ENCODE measurements at places on chromosomes 1 and 21.

DNA sequence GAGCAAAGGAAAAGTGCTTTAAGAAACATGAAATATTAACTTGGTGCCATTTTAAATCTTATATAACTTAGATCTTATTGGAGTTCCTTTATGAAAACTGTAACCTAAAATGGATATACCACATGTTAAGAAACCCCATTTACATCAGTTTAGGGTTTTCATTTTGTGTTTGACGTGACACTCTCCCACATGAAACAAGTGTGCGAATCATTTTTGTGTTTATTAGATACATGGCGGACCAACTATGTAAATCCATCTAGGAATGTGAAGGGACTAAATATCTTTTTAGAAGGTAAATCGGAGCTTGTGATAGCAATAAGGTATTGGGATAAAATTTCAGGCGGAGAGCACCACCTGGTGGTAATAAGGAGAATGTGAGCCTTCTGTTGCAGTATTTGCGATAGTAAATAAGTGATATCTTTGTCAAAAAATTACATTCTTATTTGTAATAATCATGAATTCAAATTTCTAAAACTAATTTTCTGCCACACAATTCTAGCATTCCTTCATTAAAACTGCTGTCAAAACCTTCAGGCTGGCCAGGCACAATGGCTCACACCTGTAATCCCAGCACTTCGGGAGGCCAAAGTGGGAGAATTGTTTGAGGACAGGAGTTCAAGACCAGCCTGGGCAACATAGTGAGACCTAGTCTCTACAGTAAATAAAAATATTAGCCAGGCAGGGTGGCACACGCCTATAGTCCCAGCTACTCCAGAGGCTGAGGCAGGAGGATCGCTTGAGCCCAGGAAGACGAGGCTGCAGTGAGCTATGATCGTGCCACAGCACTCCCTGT lies 31.3 kb downstream of the SMAP2 start:
- peak; percentile 31 for DNase-seq

GRCh38 chr1:63693944-63694571 lies 79.8 kb upstream of the ROR1 start:
- no peak for DNase-seq

DNA sequence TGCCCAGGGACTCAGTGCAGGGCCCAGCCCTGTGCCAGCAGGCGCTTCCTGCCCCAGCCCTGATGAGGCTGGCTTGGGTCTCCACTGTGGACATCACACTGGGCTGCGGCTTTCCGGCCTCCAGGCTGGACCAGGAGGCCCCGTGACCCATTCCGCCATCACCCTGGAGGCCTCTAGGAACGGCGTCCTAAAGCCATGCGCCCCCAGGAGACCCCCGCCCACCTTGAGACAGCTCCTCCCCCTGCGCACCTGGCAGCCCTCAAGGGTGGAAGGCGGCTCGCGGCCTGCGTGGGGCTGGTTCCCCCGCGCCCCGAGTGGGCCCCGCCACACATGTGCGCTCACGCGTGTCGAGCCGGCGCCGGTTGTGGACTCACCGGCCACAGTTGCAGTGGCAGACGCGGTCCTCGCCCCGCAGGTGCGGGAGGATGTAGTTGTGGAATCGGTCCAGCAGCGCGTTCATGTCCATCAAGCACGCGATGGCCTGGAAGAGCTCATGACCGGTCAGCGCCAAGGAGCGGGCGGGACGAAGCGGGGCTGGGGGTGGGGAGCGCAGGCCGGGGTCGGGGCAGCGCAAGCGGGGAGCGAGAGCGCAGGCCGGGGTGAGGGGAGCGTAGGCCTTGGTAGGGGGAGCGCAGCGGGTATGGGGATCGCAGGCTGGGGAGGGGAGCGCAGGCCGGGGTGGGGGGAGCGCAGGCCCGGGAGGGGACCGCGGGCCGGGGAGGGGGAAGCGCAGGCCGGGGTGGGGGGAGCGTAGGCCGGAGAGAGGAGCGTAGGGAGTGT lies 924 bp downstream of the TMEM240 start:
- peak; percentile 41 for DNase-seq

DNA sequence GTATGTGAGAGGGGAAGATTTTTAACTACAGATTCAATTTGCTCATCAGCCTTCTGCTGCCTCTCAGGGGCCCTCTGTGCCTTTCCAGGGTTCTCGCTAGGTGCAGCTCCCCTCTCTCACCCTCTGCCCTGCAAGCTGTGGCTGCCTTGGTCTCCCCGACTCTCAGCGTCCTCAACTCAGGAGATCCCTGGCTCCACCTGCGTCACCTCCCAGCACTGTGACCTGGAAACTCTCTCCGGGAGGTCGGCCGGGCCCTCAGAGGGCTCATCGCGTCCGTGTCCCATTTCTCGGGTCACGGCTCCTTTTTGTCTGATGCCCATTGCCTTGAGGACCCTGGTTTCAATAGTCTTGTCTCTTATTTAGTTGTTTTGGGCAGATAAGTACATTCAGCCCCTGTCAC lies 63.5 kb upstream of the ADARB1 start:
- DNase-seq, result no peak

DNA sequence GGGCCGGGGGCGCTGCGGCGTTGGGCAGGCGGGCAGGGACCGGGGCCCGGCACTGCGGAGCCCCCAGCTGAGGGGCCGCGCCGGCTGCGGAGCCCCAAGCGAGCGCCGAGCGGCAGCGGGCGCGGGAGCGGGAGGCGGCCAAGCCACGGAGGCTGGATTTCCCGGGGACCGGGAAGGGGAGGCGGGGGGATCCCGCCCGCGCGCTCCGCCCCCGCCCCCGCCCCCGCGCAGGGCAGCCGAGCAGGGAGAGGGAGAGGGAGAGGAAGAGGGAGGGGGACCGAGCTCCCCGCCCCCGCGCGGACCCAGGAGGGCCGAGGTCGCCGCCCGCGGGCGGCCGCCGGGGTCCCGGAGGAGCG lies at the start of gene DLGAP3:
TSS of gene DLGAP3 (minus strand) at position 154 of the 356 bp plus-strand sequence. CDS start 24,267 bp downstream, outside the sequence.
- DNase-seq, result peak; percentile 64

- no peak for DNase-seq
Observed at GRCh38 chr1:206586501-206587445, 25.5 kb downstream of the EIF2D start.

- DNase-seq, result no peak
Observed at GRCh38 chr21:42041246-42041645, 29.9 kb upstream of the UMODL1 start.

DNA sequence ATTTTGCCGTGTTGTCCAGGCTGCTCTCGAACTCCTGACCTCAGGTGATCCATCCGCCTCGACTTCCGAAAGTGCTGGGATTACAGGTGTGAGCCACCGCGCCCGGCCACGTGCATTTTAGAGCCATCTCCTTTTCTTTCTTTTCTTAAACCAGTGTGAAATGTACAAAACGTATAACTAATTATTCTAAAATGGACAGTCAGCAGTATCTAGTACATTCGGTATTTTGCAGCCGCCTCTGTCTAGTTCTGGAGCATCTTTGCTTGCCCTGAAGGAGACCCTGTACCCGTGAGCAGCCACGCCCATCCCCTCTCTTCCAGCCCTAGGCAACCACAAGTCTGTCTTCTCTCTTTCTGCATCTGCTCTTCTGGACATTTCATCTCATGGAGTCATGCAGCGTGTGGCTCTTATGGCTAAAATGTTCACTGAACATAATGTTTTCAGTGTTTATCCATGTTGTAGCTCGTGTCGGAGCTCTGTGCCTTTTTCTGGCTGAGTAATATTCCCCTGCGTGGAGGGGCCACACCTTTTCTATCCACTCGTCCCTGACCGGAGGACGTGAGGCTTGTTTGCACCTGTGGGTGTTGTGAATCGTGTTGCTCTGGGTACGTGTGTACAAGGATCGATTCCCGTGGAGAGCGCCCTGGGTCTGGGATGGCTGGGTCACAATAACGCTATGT lies 187.5 kb upstream of the ARHGEF16 start:
- DNase-seq, result no peak

GRCh38 chr1:6424000-6424565 lies 493 bp upstream of the ESPN start:
- no peak for DNase-seq

GRCh38 chr1:172895050-172895460 lies 155.7 kb downstream of the TNFSF18 start:
- DNase-seq, result no peak

GRCh38 chr1:7940745-7941436 lies at the start of gene TNFRSF9:
Gene TNFRSF9, minus strand, starts transcription at chr1:7940839. Its CDS starts 845 bp downstream, at chr1:7939994.
- DNase-seq, result no peak

GRCh38 chr1:9121496-9122409 lies 7.1 kb downstream of the GPR157 start:
- DNase-seq, result no peak

DNA sequence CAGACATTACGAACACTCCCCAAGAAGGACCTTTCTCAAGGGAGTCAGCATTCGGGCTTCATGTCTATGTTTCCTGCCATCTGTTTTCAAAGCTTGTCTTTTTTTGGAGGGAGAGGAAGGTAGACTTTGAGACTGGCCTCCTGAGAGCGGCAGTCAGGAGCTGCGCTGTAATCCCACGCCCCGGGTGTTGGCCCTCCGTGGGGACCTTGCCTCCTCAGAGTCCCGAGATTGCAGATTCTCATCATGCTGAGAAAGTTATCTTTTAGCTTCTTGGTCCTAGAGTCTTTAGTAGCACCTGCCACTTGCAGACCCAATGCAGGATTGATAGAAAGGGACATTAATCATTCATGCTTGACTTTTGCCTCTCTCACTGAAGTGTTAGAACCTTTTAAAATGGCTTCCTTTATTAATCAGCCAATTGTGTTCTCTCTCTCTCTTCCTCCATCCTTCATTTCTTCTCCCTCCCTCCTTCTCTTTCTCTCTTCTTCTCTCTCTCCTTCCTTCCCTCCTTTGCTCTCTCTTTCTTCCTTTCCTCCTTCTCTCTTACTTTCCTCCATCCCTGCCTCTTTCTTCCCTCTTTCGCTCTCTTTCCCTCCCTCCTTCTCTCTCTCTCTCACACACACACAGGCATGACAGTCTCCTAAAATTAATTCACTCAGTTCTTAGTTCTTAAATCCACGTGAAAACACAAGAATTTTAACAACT lies 25.2 kb upstream of the GNPAT start:
- no peak for DNase-seq

GRCh38 chr1:36386265-36387140 lies 779 bp upstream of the STK40 start:
- DNase-seq, result peak; percentile 65

DNA sequence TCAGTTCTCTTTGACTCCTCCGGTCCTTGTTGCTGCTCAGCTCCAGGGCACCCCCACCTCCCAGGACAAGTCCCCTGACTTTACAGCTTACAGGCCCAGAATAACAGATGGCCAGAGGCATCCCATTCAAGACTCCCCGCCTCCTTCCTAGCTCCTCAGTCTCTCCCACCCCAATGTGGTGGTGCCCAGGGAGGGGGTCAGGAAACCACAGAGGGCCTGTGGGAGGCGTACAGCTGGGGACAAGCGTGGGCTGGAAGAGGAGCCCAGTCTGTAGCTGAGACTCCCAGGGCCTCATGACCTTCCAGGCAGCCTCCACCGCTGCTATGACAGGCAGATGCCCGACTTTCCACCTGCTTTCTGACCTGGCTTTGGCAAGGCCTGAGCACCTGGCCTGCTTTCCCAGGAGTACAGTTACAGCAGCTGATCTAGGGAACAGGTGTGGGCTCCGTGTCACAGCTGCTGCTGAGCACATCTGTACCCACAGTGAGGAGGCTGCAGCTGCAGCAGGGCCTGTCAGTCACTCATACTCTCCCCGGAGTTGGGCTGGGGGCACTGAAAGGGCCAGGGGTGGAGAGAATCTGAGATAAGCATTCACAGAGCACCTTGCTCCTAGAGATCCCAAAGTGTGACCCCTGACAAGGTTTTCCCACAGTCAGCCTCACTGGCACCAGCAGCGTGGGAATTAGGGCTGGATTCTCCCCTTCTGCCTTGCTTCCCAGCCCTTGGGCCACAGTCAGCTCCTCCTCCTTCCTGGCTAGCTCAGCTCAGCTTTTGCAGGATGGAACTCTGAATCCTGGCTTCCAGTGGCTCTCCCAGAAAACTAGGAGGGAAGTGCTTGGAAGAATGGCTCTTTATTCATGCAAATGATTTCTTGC lies 7.1 kb upstream of the NAV1 start:
- DNase-seq, result no peak

- DNase-seq, result no peak
Observed at GRCh38 chr1:14184454-14184853, 414.0 kb upstream of the KAZN start.

- no peak for DNase-seq
Observed at GRCh38 chr1:87106144-87106543, 191.7 kb downstream of the HS2ST1 start.
